ENCODE measurements at places on chromosomes 11 and 22.

DNA sequence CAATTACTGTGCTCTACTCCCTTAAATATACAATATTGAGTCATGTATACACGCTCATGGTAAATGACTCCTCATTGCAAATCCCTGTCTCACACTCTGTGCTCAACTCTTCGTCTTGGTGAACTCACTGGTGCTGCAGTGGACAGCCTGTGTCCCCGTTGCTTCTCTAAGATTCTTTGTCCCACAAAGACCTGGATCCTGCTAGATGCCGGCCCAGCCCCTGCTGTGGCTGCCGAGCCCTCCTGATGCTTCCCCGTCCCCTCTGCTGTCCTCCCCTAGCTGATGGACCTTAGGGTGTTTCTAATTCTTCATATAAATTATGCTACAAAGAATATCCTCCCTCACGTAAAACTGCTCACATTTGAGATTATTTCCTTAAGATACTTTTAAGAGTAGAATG is 5.5 kb downstream of the APOL2 start:
- DNase-seq = no peak

GRCh38 chr11:9493492-9493891 is 32.7 kb downstream of the ZNF143 start:
- DNase-seq = no peak

DNA sequence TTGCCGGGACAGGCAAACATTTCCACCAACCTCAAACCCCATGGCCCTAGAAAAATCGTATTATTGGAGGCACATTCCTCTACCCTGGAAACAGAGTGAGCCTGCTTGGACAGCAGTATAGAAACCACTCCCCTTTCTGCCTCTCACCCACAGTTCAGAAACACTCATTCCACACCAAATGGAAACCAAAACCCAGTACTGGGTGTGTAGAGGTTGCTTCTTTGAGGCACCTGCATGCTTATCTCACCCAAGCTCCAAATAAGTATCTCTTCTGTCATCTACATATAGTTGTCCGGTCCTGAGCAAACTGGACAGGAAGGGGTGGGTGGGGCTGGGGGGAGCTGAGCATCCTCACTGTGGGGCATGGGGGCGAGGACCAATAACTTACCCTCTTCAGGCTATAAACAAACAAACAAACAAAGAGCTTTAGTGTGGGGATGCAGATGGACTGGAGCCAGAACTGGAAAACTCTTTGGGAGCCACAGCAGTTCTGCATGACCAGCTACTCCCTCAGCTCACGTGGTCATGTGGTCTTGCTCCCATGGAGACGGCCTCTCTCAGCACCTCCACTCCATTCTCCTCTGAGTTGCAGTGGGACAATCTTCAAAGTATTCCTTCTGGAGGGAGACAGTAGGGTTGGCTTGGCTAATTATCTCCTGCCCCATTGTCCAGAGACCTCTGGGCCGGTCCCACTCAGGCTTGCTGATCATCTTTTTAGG is 1.0 kb upstream of the PLAAT2 start:
- DNase-seq = no peak

GRCh38 chr11:106418791-106419190 is 341.3 kb downstream of the AASDHPPT start:
- no peak for DNase-seq

DNA sequence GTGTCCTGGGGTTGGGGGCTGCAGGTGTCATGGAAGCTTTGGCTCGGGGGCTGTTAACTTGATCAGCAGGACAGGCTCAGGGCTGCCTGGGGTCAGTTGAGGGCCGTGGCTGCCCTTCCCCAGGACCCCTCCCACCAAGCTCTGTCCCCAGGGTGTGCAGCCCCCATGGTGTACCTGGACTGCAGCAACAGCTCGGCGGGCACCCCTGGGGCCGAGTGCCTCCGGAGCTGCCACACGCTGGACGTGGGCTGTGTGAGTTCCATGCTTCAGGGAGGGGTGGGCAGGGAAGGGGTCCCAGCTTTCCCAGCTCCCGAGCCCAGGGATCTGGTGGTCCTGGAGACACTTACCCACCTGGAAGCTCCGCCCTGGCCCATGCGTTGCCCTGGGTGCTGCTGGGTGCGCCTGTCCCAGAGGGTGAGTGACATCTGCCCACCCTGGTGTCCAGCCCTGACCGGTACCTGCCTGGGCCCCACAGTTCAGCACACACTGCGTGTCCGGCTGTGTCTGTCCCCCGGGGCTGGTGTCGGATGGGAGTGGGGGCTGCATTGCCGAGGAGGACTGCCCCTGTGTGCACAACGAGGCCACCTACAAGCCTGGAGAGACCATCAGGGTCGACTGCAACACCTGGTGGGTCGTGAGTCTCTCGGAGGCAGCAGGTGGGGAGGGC is 11.3 kb downstream of the MUC5B start:
- DNase-seq = no peak

- DNase-seq = peak; percentile 76
Observed at GRCh38 chr22:32660292-32660691, 141.2 kb upstream of the TIMP3 start.

GRCh38 chr11:122523846-122524805 is 131.4 kb upstream of the UBASH3B start:
- DNase-seq = no peak

DNA sequence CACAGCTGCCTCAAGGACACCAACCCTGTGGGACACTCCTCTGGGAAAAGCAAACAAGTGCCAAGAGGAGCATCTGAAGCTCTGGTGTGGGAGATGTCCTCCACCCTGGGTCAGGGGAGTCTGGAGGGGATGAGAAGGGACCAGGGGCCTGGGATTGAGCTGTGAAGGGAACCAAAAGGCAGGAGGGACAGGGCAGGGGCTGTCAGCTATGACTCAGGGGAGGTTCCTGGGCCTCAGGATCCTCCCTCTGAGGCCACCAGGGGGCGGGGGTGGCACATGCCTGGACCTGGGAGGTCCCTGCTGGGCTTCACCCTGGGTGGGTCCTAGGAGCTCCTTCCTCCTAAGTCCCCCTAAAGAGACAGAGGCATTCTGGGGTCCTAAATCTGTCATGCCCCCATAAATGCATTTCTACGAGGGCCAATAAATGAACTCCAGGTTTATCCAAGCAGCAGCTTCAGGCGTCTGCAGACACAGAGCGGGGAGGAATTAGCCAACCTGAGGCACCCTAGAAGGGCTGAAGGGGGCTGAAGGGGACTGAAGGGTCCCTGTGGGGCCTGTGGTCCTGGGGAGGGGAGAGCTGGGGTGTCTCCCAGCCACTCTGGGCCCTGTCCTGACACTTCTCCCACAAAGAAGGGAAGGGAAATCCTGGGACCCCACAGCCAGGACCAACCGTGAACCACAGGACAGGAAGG is 31.9 kb upstream of the IGLL5 start:
- DNase-seq = no peak

DNA sequence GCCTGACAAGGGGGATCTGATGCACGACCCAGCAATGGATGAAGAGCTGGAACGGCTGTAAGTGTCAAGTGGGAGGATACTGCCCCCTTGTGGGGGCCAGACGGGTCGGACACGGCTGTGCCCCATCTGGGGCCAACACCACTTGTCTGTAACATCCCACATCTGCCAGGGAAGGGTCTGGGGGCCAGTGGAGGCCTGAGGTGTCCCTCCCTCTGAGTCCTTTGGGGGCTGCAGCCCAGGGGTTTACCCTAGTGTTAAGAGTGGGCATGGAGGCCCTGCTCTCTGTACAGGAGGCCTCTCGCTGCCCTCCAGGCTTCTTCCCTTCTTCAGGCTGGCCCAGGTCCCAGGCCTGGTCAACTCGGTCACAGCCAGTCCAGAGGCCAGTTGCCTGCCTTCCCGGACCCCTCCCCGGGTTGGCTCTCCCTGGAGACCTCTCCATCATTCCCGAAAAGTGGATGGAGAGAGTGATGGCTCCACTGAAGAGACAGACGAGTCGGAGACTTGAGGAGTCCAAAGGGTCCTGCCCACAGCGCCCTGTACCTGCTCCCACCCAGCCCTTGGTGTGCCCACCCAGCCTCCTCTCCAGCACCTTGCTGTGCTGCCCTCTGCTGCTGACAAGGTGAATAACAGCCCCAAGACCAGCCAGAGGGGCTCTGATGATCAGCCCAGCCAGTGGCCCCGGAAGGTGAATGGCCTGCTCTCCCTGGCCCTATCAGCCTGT is 15.4 kb downstream of the ARFGAP2 start:
- DNase-seq = no peak

DNA sequence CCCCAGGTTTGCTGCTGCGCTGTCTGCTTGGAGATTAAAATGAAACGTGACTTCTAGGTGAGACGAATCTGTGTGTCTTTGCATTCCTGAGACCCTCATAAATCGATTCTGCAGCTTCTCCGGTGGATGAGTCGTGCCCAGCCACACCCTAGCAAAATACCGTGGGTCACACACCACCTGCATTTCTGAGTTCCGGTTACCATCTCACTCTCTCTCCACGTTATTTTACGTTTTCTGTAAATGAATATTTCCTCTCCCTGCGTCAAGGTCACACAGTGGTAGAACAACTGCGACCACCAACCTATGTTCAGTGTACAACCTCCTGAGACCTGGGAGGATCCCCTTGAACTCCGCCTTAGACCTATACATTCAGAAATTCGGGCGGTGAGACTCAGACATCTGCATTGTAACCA is 1.1 kb downstream of the YWHAH start:
- DNase-seq = no peak

DNA sequence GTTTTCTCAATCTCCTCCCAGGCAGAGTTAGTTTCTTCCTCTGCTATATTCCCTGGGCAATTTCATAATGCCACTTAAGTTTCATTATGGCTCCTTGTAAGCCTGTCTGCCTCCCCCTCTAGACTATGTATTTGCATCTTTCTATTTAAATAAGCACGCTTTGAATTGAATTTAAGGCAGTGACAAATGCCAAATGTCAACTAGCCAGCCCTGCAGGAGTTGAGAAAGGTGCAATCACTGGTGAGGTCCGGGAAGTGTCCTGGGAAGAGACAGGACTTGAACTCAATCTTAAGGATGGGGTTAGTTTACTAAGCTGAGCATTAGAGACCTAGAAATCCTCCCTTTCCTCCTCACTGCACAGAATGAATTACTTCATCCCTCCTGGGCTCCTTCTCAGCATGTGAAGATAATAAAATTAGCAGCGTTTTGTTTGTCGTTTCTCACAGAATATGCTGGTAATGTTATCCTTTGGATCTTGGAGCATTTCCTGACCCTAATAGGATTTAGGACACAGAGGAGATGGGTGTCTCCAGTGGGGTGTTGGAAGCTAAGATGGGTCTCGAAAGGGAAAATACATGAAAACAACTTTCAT is 1.6 kb downstream of the TCP11L1 start:
- no peak for DNase-seq

GRCh38 chr11:127063241-127063640 is 62.7 kb upstream of the KIRREL3 start:
- no peak for DNase-seq

DNA sequence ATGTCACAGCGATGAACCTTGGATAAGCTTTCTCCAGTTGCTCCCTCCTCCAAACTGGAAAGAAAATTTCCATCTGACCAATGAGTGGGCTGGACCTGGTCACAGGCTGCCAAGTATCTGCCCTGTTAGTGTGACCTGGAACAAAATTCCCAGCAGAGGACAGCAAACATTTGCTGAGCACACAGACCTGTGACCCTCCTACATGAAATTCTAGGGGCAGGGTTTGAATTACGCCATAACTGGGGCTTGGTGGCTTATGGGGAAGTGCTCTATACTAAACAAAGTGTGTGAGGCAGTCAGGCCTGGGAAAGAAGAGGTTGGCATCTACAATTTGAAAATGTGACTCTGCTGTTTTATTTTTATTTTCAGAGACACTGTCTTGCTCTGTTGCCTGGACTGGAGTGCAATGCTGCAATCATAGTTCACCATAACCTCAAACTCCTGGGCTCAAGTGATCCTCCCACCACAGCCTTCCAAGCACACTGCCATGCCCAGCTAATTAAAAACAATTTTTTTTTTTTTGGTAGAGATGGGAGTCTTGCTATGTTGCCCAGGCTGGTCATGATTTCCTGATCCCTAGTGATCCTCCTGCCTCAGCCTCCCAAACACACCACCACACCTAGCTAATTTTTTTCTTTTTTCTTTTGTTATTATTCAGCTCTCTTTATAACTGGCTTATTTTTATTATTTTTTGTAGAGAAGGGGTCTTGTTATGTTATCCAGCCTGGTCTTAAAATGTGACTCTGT is 13.6 kb upstream of the XBP1 start:
- no peak for DNase-seq

GRCh38 chr11:2293531-2293971 is 8.2 kb downstream of the C11orf21 start:
- DNase-seq = peak; percentile 17

- no peak for DNase-seq
Observed at GRCh38 chr11:121553389-121553788, 100.6 kb upstream of the SORL1-AS1 start.

DNA sequence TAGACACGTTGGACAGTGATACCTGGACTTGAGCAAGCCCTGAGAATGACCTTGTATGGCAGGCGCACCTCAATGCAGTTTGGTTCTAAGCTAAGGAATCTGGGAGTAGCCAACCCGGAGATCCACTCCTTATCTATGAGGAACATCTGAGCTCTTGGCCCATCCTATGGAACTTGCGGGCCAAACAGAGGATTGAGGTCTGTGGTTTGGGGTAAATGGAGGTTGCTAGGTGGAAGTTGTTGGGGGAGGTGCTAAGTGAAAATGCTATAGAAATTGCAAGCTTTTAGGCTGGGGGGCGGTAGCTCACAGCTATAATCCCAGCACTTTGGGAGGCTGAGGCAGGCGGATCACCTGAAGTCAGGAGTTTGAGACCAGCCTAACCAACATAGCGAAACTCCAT is 8.9 kb downstream of the GDPD5 start:
- DNase-seq = no peak

GRCh38 chr11:123158033-123159003 is 36.7 kb downstream of the CLMP start:
- DNase-seq = no peak

DNA sequence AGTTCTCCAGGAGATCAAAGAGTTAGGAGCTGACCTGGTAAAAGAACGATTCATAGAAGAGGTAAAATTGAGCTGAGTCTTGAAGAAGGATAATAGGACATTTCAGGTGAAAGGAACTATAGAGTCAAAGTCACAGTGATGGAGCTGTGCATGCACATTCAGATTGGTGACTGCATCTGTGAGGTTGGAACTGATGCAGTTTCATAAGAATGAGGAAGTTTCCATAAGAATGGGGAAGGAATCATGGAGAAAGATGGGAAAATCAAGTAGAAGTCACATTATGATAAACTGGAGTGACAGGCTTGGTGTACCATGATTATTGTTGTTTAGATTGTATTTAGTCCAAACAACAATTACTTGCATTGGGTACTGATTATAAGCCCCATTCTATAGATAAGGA is 232.2 kb downstream of the FAM76B start:
- no peak for DNase-seq

GRCh38 chr11:116832350-116833290 is 2.9 kb downstream of the APOC3 start:
- DNase-seq = no peak

- no peak for DNase-seq
Observed at GRCh38 chr11:131893988-131894387, 523.6 kb downstream of the NTM start.

GRCh38 chr11:60927600-60927999 is 3.3 kb downstream of the TMEM132A start:
- DNase-seq = no peak

GRCh38 chr11:108975026-108975425 is 310.2 kb downstream of the DDX10 start:
- DNase-seq = no peak

GRCh38 chr11:31986201-31986889 is 104.5 kb upstream of the RCN1 start:
- DNase-seq = no peak

GRCh38 chr11:83459798-83460197 is 173.6 kb upstream of the CCDC90B start:
- DNase-seq = no peak
